ENCODE measurements at places on chromosomes 1 and 21.

- peak; percentile 29 for DNase-seq
Measured at GRCh38 chr1:180652792-180653191, 21.0 kb downstream of the XPR1 start.

DNA sequence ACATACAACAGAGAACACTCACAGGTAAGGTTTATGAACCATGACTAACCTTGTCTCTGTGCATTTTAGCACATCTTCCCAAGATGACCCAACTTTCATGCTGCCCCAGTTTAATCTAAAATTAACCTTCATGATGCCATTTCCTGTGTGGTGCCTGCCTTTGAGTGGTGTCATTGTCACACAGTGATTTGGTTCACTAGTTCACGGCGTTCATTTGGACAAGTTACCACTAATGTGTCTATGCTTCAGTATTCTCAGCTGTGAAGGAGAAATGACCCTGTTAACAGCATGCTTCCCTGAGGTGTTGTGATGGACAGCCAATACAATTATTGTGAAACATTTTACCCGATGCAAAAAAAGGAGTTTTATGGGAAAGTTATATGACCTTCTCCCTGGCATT is 693.1 kb downstream of the RWDD3 start:
- no peak for DNase-seq

GRCh38 chr1:67009792-67010191 is 44.2 kb downstream of the SLC35D1 start:
- no peak for DNase-seq

- no peak for DNase-seq
Measured at GRCh38 chr1:34906756-34907155, 22.7 kb downstream of the DLGAP3 start.

- DNase-seq = peak; percentile 21
Measured at GRCh38 chr1:161531986-161532643, 7.8 kb downstream of the HSPA6 start.

- no peak for DNase-seq
Measured at GRCh38 chr1:51215169-51215568, 20.9 kb upstream of the RNF11 start.

DNA sequence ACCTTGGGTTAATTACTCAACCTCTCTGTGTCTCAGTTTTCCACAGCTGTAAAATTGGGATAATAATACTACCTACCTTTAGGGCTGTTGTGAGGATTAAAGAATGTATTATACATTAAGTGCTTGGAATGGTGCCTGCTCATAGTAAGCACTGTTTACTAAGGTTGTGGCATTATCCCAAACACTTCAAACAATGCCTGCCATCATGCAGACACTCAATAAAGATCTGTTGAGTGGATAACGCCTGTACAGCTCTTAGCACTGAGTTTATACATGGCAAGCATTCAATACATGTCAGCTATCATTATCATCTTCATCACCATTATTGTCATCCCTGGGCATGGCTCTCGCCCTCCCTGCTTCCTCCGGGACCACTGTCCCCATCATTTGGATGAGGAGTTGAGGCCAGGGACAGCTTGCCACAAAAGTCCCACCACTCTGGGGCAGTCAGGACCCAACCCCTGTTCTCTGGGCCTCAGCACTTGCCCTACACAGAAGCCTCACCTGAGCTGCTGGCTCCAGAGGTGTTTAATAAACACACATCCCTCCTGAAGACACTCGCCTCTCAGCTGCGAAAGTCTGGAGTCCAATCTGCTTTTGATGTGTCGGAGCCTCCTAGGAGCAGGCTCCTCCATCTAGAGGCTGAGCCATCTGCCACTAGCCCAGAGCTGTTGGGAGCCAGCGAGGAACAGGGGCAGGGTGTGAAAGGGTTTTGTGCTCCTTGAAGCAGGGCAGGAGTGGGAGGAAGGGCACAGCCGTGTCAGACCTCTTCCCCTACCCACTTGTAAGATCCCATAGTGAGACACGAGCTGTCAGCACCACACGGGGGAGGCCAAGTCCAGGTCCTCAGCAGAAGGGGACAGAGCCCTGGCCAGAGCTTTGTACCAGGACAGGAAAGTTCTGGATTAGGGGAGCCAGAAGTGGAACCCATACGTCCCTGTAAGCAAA is 80.9 kb upstream of the ZC3H12A start:
- DNase-seq = no peak

DNA sequence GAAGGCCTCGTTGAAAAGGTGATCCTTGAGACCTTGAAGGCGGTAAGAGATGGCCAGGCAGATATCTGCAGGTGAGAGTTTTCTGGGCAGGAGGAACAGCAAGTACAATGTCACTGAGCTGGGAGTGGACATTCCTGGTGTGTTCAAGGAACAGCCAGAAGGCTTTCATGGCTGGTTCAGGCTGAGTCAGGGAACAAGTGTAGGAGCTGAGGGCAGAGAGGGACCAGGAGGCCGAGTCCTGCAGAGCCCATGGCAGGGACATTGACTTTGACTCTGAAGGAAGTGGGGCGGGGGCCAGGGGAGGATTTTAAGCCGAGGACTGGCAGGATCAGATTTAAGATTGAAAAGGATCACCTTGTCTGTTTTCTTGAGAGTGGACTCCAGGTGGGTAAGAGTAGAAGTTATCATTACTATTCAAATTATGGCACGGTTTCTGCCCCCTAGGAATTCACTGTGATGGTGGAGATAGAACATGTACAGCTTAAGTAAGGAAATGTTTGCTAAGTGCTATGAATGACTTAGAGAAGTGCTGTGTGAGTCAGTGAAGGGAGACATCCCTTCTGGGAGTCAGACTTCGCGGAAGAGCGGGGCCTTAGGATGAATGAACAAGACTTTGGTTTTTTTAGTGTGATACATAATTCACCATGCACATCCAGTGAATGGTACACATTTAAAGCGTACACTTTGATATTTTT is 202.3 kb downstream of the KIF26B start:
- no peak for DNase-seq

DNA sequence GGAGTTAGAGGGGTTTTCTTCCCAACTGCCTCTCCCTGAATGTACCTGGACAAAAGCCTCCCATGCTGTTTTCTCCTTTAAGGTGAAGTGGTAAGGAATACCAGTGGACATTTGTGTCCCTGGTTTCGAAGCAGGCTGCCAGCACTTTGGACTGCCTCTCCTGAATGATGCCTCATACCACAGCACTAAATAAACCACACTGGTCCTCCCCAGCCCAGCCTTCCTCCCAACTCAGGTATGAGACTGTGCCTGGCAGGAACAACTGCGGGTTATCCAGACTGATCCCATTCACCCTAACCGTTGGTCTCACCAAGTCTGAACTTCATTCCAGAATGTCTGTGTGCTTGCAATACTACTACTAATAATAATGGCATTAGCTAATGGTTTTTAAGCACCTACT is 9.3 kb downstream of the COQ8A start:
- no peak for DNase-seq

- no peak for DNase-seq
Measured at GRCh38 chr1:228957535-228957934, 222.3 kb downstream of the RHOU start.

DNA sequence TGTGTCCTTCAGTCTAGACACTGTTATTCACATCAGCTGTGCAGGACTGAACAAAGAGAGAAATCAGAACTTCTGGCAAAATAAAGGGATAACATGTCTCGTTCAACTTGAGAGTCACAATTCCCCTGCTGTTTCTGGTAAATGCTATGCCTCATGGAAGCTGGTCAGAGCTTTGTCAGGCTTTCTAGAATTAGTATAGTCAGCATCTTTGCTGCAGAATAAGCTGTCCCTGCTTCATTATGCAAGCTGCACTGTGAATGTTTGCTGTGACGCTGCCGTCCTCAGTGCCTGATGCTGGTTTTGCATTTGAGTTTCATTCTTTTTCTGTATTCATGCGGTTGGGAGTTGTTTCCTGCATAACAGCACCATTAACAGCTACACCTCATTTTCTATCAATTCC is 96.4 kb upstream of the KCNJ6 start:
- no peak for DNase-seq

GRCh38 chr1:18977428-18977827 is 21.0 kb upstream of the IFFO2 start:
- no peak for DNase-seq

DNA sequence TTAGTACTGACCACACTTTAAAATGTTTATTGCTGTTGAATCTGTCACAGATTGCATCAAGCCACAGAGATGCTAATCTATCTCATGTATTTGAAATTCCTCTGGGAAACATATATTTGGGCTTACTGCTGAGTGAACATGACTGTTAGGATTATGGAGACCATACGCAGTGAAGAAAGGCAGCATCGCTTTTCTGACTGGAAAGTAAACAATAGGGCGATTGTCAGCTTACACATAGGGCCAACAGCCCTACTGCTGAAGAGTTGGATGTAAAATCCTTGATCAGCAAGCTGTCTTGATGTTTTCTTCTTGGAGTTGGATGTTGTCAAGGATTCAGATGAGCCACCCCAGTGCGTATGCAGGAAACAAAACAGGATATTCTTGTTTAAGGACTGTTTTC is 368.7 kb upstream of the ADGRL2 start:
- no peak for DNase-seq

DNA sequence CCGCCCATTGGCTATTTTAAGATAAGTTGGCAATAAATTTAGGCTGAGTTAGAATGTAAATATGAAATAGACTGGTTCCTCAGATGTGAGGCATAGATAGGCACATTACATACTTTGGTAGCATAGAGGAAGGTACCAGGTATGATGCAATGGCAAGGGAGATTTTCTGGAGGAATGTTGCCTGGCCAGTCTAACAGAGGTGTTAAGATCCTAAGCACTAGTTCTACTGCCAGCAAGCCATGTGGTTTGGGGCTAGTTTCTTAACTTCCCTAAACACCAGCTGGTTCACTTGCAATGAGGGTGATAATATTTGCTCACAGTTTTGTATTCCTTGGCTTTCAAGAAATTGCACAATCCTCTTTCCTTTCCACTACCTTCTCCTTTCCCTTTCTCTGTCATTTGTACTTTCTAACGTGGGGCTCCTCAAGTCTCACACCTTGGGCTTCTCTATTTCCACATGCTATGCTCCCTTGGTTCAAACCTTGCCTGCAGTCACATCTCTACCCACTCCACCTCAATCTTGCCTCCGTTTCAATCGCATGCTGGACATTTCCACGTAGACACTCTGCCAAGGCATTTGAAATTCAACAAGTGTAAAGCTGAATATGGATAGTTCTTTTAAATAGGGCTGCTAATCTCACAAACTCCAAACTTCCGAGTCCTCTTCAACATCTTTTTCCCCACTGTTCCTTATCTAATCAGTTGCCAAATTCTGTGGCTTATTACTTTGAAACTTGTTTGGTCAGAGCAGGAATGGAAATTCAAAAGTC is 4.7 kb upstream of the CD55 start:
- no peak for DNase-seq

GRCh38 chr1:76868154-76868882 is 1.0 kb downstream of the ST6GALNAC5 start:
- peak; percentile 44 for DNase-seq

GRCh38 chr1:74856174-74856573 is 123.2 kb downstream of the TYW3 start:
- DNase-seq = no peak

GRCh38 chr1:224914292-224914900 is 15.1 kb upstream of the DNAH14 start:
- DNase-seq = peak; percentile 4

- DNase-seq = no peak
Measured at GRCh38 chr1:112322018-112322417, 74.0 kb upstream of the CTTNBP2NL start.

GRCh38 chr1:228142701-228143136 is 2.6 kb downstream of the GUK1 start:
- no peak for DNase-seq

GRCh38 chr1:186974774-186975181 is 146.0 kb downstream of the PLA2G4A start:
- DNase-seq = peak; percentile 96

GRCh38 chr1:31715873-31716220 is 12.0 kb upstream of the COL16A1 start:
- DNase-seq = no peak

All from fibroblast of lung (primary cell).